ENCODE measurements at places on chromosomes 1 and 21.

DNA sequence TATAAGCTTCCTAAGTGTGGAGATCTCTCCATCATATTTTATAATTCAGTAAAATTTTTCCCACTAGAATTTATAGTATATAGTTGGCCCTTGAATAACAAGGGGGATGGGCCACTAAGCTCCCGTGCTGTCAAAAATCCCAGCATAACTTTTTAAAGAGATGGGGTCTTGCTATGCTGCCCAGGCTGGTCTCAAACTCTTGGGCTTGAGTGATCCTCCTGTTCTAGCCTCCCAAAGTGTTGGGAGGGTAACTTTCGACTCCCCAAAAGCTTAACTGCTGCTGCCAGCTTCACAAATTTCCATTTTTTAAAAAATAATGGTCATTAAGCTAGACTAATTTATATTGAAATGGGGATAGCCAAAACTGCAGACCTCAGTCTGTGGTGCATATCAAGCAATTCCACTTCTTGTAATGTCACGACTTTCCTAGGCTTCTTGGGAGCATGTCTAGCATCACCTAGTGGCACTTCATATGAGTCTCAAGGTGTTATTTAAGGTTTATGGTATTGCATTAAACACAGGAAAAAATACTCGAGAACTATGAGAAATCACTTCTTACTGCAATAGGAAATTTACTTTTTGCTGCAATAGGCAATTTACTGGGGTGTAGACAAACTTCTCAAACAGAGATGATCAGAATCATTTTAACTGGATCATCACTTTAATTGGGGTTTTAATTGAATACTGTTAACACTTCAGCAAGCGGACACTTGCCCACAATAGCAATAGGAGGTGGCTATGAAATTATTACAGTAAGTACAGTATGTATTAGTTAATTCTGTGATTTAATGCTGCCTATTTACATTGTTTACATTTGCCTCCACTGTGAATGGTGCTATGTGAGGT, 19.3 kb upstream of the ACTA1 start:
- DNase-seq: no peak

DNA sequence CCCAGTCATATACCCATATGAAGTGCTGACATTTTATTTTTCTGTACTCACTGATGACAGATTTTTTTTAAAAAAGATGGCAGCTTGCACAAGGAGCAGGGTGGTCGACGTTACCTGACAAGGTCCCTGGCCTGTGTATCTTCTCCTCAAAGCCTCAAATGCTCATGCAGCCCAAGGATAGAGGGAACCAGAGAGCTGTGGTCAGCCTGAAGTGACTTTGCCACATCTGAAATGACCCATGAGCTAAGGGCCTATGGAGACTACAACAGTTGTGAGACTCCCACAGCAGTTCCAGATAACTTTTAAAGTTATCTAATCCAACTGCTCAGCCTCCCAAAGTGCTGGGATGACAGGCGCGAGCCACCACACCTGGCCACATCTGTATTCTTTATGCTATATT, 131.1 kb downstream of the GLUL start:
- no peak for DNase-seq

GRCh38 chr1:92944901-92945747, 16.1 kb downstream of the DIPK1A start:
- DNase-seq: no peak

DNA sequence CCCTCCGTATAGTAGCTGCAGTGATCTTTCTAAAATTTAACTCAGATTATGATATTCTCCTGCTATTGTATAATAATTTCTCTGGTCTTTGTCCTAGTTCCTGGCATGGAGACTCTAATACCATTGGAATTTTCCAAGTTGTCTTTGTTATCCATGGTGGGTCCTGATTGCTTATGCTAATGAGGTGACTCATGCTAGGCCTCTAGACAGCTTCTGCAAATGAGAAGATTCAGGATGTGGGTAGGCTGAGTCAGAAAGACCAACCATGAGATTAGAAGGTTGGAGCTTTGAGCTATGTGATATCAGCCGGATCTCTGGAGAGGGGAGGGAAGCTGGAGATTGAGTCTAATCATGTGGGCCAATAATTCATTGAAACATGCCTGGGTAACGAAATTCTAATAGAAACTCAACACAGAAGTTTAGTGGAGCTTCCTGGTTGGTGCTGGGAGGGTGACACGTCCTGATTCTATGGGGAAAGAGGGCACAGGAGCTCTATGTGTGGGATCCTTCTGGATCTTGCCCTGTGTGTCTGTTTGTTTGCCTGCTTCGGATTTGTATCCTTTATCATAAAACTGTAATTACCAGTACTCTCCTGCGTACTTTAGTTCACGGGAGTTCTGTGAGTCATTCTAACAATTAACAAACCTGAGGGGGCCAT, 73.2 kb upstream of the CNIH3 start:
- no peak for DNase-seq

DNA sequence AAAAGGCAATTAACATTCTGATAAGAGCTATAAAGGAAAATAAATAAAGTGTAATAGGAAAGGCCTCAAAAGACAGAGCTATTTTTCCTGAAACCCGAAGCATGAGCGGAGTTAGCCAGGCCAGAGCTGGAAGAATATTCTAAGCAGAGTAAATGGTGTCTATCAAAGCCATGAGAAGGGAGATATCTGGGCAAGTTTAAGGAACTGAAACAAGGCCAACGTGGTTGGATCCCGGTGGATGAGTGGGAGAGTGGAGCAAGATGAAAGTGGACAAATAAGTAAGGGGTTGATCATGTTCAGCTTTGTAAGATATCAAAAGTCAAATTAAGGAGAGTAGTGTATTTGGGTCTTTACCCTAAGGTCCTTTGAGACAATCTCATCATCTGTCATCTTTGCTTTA, 234.0 kb downstream of the TM2D1 start:
- DNase-seq: no peak

DNA sequence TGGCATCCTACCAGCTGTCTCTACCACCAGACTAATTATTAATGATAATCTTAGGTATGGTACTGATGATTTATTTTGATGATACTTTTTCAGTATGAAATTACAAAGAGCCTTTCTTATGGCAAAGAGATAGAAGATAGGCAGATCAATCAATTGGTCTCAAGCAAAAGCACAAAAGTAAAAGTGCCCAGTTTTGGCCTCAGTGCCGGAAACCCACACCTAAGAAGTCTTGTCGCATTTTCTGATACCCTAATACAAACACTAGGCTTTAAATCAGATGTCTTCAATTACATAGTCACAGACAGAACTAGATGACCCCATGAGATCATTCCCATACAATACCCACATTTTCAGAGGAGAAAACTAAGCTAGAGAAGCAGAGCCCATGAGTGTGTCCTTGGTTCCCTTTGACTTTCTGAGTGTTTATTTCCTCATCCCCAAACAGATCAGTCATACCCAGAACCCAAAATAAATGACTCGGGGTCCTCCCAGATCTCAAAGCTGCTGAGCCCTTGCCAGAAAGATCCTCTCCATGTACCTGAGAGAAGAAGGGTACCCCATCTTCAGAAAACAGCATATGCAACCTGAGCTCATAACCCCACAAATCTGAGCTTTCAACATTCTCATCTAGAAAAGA, 7.7 kb downstream of the ITPKB start:
- no peak for DNase-seq

DNA sequence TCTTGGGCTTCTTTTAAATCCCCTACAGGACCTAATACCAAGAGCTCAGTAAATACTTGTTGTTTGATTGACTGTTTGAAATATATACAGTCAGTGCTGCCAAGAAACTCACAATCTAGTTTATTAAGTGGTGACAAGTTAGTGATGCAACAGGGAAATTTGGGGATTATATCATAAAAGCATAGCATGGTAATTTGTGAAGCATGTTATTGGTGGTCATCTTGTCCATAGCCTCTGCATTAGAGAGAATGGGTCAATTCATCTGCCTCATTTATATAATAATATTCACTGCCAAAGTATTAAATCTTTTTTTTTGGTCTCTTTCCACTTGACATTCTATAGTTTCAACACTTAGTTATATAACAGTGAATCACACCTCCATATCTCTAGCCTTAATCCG, 138.2 kb upstream of the SPAG17 start:
- DNase-seq: no peak

- no peak for DNase-seq
Observed at GRCh38 chr1:35959304-35959703, 28.4 kb downstream of the AGO3 start.
